ENCODE measurements at places on chromosomes 5 and 9.

DNA sequence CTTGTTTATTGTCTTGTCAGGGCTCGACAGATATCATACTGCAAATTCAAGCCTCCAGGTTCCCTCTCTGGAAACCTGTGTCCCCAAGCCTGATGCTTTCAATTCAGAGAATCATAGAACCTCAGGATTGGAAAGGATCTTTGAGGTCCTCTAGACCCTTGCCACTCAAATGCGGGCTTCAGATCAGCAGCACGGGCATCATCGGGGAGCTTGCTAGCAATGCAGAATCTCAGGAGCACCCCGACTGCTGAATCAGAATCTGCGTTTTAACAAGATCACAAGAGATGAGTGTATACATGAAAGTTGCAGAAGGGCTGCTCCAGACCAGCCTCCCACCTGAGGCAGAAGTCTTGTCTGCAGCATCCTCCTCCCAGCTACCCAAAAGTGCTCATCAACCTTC lies 13.1 kb upstream of the EGFLAM start:
- DNase-seq: no peak

DNA sequence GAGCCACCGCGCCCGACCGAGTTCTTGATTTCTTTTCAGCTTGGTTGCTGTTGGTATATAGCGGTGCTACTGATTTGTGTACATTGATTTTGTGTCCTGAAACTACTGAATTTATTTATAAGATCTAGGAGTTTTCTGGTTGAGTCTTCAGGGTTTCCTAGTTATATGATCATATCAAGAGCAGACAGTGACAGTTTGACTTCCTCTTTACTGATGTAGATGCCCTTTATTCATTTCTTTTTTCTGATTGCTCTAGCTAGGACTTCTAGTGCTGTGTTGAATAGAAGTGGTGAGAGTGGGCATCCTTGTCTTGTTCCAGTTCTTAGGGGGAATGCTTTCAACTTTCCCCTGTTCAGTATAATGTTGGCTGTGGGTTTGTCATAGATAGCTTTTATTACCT lies 17.4 kb upstream of the LRRC19 start:
- DNase-seq: no peak

DNA sequence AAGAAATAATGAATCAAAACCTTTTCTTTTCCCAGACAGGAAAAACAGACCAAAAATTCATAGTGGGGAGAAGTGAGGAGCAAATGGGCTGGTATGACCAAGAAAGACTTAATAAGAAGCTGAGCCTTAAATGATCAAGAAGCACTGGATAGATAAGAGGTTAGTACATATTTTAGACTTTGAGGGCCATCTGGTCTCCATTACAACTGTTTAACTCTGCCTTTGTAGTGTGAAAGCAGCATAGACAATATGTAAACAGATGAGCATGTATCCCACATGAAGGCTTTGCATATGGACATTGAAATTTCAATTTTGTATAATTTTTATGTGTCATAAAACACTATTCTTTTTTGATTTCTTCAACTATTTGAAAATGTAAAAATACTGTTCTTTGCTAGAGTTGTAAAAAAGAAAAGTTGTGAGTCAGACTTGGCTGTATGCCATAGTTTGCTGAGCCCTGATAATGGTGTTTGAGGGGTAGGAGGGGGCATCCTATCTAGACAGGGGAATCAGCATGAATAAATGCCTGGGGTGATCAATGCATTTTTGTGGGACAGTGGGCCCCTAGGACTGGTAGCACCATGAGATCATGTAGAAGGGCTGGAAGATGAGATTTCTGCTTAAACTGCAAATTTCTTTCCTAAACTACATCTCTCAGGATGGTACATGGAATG lies 91.8 kb upstream of the GPR151 start:
- DNase-seq: no peak

- DNase-seq: no peak
Measured at GRCh38 chr9:107989099-107989498, 499.5 kb upstream of the KLF4 start.

GRCh38 chr5:135249658-135250057 lies 149.4 kb downstream of the MACROH2A1 start:
- peak; percentile 50 for DNase-seq

DNA sequence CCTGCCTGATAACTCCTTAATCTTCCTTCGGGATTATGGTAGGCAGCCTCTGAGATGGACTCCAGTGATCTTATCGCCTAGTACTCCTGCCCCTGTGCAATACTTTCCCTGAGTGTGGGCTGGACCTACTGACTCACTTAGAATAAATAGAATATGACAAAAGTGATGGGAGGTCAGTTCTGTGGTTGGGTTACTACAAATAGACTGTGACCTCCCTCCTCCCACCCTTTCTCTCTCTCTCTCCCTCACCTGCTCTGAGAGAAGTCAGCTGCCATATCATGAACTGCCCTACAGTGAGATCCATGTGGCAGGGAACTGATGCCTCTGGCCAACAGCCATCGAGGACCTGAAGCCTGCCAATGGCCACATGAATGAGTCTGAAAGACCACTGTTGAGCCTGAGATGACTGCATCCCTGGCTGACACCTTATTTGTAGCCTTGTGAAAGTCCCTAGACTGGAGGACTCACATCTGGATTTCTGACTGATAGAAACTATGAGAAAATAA lies 31.7 kb downstream of the NRG2 start:
- no peak for DNase-seq

GRCh38 chr5:62144401-62145022 lies 161.5 kb upstream of the KIF2A start:
- no peak for DNase-seq

DNA sequence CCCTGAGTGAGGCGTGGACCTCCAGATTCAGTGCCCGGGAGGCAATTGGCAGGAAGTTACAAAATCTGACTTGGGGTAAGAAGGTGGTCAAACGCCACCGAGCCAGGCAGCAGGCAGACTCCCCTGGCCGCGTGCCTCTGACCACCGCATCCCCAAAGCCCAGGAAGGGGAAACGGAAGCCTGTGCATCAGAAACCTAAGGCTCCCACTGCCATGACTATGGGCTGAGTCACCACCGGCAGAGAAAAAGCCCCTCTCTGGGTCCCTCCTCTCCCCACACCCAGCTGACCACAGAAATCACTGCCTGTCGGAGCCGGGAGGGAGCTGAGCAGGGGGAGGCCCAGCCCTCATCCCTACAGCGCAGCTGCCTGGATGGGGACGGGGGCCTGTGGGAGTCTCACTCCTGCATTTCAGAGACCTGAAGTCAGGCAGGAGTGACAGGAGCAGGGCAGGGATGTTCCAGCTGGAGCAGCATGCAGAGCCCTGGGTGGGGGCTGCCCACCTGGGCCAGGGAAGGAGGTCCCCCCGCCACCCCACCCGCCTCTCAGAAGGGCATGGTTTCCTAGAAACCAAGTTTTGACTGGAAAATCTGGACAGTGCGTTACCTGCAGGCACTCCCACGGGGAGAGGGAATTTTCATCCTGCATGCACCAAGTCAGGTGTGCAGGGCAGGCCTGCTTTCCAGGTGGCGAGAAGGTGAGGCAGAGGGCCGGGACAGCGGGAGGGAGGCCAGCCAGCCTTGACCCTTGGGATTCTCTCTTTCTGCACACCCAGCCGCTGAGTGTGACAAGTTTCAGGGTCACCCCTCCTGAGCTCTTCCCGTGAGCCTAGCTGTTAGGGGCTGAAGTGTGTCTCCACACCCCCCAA lies 68.2 kb downstream of the LRSAM1 start:
- DNase-seq: no peak

DNA sequence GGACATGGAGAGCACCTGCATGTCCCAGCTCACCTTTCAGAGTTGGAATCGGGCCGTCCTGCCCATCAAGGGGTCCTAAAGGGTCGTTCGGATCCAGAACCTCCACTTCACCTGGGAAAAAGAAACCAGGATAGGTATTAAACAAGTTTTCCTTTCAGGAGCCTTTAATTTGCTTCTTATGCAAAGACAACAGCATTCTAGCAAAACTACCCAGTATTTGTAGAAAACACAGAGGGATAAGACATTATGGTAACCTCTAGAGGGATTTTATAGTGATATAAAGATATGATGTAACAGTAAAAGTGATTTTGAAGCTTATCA lies 174.4 kb downstream of the ROR2 start:
- no peak for DNase-seq

- no peak for DNase-seq
Measured at GRCh38 chr9:4079906-4080305, 220.0 kb downstream of the GLIS3 start.
